NCI-H345 (cell line): ENCODE measurements at places on chromosomes 11 and 22.

- no peak for DNase-seq
These were observed 14.0 kb upstream of the LRRC32 start for GRCh38 chr11:76684516-76684915.

DNA sequence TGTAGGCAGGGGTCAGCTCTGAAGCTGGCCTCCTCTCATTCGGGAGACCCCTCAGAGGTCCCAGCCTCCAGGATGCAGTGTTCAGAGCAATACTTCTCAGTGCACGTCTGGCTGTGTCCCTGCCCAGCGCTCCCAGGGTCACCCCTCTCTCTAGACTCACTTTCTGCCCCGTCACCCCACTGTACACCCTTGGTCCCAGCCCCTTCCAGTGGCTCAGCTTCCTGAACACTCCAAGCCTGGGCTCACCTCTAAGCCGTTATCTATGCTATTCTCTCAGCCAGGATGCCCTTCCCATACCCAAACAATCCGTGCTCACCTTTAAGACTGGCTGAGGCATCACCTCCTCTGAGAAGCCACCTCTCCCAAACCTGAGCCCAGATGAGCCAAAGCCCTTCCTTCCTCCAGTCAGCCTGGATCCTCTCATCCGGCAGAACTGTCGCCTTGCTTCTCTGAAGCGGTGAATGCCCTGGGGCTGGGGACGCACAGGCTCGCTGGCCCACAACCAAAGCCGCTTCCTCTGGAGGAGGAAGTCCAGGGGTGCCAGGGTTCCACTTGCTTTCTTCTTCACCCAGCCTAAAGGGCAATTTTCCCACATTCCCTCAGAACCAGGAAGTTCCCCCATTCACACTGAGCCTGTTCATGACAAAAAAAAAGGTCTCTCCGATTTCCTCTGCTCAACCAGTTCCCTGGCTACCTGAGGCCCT is 13.7 kb upstream of the CDKN1C start:
- no peak for DNase-seq

GRCh38 chr22:41048791-41049717 is 43.3 kb upstream of the EP300 start:
- DNase-seq, result no peak

- no peak for DNase-seq
These were observed 7.9 kb downstream of the GRAP2 start for GRCh38 chr22:39908737-39909136.

GRCh38 chr11:119505071-119505470 is 82.1 kb upstream of the THY1 start:
- no peak for DNase-seq

DNA sequence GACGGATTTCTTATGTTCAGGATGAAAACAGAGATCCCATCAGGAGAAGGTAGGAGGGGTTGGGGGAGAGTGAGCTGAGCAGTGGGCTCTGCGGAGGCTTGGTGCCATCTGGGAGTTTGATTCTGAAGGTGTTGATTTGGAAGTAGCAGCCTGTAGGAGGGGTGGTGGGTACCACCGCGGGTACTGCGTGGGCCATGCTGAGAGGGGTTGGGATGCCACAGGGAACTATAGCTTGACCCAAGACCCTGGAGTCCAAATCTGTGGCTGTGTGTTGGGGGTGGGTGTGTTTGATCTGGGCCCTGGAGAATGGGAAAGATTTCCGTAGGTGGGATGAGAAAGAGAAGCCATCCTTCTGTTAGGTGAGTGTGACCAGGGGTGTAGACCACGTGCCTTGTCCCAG is 5.0 kb downstream of the INCENP start:
- DNase-seq, result no peak

- peak; percentile 98 for DNase-seq
These were observed 51.6 kb downstream of the DHCR7 start for GRCh38 chr11:71396548-71397123.

GRCh38 chr11:65919573-65920371 is 546 bp downstream of the DRAP1 start:
- peak; percentile 49 for DNase-seq

- no peak for DNase-seq
These were observed 74.1 kb upstream of the CEP126 start for GRCh38 chr11:101840704-101841103.

GRCh38 chr11:9562716-9563115 is 10.8 kb upstream of the WEE1 start:
- DNase-seq, result no peak

GRCh38 chr22:22516992-22517391 is 3.1 kb downstream of the ZNF280A start:
- DNase-seq, result no peak

DNA sequence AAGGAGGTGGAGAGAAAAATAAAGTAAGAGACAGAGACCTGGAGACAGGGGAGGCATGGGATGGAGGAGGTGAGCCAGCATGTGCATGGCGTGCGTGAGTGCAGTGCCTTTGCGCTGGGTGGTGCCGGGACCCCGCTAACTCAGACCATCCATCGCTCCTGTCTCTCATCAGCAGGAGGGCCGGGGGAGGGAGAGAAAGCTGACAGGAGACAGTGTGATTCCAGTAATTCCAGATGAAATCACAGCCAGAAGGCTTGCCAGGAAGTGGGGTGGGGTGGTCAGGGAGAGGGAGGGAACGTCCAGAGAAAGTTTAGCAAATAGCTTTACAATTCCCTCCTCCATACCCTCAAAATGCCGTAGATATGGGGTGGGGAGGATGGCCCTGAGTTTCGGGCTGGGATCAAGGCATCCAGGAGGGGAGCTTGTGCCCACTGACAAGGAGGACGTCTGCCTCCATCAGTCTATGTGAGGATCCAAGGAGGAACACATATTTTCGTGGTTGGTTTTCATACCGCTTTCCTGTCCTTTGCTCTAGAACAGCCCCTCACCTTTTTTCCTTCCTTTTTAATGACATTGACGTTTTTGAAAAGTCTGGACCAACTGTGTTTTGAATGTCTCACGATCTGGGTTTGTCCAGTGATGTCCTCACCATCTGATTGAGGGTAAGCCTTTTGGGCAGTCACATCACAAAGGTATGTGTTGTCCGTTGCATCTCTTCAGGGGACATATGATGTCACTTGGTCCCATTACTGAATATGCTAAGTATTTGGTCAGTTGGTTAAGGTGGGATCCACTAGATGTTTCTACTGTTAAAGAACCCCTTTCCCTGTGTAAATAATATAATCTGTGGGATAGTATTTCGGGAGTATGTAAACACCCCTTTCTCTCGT is 567.3 kb downstream of the MIAT start:
- DNase-seq, result no peak

DNA sequence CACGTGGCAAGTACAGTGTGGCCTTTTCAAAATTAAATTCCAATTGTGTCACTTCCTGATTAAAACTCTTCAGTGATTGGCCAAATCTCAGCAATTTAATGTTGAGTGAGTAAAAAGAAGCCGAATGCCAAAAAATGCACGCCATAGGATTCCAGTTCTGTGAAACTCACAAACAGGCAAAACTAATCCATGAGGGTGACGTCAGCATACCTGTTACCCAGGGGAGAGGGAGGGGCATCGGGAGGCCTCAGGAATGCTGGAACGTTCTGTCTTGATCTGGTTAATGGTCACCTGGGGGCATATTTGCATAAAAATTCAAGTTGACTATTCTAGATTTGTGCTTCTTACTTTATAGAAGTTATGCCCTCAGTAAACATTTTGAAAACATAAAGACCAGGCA is 39.9 kb upstream of the RAB1B start:
- DNase-seq, result no peak

DNA sequence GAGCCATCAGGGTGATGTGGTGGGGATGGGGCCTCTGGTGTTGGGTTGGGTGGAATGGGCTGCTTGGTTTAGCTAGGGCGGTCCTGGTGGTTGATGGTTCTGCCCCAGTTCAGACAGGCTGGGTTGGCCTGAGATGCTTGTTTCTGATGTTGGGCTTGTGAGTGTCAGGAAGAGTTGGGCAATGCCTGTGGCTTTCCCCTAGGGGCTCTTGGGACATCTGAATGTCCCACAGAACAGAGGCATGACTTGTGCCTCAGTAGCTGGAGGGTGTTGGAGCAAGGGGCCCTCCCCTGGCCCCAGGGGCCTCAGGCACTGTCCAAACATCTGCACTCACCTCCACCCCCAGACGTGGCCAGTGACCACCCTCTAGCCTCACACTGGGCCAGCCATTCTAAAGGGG is 14.0 kb upstream of the CTSD start:
- DNase-seq, result no peak

DNA sequence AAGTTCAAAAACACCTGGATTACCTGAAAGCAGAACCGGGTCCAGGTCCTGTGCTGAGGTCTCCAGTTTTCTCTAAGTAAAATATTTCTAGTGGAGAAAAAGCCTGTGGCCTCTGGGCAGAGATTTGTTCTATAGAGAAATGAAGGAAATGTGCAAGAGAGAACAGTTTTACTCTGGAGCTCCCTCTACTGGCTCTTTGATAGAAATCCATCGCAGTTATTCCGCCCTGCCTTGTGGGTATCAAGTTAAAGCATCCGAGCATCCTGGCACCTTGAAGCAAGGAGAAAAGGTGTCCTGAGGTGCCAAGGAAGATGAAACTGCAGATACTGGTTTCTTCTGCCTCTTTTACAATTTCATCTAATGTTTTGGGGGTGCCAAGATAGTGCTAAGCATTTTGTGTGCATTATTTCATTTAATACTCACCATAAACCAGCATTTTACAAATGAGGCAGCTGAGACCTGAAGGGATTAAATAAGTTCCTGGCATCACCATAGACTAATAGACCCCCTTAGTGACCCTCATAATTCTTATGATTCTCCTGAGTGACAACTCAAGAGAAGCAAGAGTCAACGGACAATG is 113.1 kb upstream of the HSD17B12 start:
- peak; percentile 48 for DNase-seq

DNA sequence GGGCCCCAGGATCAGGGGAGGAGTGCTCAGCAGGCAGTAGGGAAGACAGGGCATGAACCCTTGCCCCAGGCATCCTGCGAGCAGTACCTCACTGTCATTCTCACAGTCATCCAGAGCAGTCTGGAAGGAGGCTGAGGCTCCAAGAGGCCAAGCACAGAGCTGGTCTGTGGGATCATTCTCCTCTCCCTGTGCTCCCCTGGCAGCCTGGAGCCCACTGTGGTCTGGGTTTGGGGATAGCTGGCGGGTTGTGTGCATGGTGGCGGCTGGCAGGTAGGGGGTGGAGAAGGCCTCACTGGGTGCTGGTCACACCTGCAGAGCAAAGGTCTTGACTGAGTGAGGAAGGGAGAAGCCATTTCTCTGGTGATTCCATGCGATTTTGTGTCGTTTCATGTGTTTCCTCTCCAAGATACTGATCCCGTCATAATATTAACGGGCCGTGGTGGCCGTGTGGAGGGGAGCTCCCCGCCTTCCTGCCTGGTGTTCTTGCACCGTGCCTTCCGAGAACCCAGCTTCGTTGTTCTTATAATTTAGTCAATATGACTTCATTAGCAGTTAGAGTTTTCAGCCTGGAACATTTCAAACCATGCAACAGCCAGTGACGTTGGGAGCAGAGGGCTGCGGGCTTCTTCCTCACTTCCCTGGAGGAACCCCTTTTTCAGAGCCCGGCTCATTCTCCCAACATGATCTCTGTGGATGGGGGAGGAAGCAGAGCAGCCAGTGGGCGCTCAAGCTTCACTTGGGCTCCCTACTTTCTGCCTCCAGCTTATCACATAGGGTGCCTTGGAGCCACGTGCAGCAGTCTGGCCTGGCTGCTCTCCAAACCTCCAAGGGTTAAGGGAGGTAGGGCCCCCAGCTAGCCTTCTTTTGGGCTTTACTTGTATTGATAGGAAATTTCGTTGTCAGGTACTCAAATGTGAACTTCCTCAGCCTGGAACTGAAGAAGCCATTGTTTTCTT is 20.8 kb upstream of the ADORA2A start:
- DNase-seq, result no peak

DNA sequence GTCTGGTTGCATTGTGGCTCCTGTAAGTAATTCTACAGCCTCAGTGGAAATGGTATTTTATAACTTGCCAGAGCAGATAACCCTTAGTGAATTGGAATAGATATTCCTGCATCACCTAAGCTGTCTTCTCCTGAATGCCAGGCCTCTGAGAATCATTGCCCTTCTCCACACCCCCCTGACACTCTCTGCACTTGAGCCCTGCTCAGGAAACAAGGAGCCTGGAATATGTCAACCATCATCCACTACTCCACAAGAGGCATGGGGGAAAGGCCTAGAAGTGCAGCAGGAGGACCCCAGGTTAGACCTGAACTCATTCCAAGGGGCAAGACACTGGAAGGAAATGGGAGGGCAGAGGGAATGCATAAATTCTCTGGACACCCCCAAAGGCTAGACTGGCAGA is 72.4 kb downstream of the DSCAML1 start:
- no peak for DNase-seq

- DNase-seq, result no peak
These were observed 2.3 kb downstream of the QSER1 start for GRCh38 chr11:32894921-32895320.

DNA sequence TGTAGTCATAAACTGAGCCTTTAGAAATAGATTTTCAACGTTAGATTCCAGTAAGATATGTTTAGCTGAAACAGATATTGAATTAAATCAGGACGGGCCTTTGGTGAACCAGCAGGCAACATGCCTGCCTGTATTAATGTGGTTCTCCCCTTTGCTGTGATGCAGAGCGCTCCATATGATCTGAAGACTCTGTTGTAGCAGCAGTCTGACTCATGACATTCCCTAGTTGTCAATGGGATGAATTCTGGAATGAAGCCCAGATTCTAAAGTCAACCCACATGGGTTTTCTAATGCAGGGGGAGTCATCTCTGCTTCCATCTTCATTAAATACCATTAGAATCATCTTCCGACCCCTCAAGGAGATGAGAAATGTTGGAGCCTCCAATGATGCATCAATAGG is 864.5 kb downstream of the NTM start:
- peak; percentile 34 for DNase-seq

- DNase-seq, result no peak
These were observed 22.2 kb downstream of the CASP5 start for GRCh38 chr11:105000797-105001196.

DNA sequence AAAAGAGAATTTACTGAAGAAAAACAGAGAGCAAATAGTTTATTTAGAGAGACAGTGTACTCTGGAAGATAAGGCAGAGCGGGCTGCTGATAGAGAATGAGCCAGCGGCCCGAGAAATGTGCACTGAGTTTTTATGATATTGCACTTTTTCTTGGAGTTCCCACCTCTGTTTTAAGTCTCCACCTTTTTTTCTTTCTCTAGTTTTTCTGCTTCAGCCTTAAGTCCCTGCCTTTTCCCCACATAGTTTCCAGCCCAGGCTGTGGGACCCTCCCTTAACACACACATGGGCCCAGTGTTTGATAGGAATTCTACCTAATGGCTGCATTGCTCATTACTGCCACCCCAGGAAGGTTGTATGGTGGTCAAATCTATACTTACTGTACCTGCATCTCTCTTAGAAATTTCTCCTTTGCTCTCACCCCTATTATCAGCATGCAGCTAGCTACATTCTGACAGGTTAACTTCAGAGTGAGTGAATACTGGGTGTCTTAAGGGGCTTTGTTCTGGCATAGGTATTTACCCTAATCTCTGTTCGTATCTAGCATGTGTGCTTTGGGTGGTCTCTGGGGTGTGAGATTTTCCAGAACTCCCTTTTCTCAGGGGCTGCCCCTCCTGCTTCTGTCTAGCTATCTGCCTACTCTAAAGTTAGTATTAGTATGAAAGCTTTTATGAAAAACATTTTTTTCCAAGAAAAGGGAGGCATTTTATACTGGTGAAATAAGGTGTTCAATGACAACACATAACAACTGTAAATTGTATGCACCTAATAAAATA is 127.3 kb upstream of the TOP3B start:
- DNase-seq, result no peak
